Midbrain (tissue), 1 donor: ENCODE measurements at places on chromosomes 11 and 22.
A peak's percentile ranks its signal among the peaks of the same experiment; 100 is the strongest.

- no peak for DNase-seq
Measured at GRCh38 chr11:87394924-87395323, 357.2 kb downstream of the TMEM135 start.

DNA sequence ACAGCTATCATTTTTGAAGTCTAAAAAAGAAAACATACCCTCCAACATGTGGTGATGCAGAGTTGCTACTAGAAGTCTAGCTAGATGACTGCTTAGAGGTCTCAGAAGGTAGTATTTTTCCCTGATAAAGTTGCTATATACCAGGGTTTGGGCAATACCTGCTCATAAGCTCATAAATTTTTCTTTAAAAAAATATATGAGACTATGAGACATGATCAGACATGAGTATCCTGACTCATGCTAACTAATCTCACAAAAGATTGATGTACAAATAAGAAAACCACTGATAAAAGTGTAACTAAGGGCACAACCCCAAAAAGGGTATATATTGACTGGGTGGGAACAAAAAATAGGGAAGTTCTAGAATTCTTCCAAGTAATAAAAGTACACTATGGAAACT, 740.9 kb downstream of the METTL15 start:
- no peak for DNase-seq

GRCh38 chr22:39652990-39653786, 82.6 kb downstream of the CACNA1I start:
- no peak for DNase-seq

GRCh38 chr22:30315962-30316576, 10.7 kb downstream of the TBC1D10A start:
- no peak for DNase-seq

- DNase-seq, result no peak
Measured at GRCh38 chr11:3855808-3856491, 486 bp downstream of the STIM1 start.

GRCh38 chr11:31645747-31646146, 136.2 kb downstream of the ELP4 start:
- no peak for DNase-seq

- DNase-seq, result peak; percentile 37
Measured at GRCh38 chr11:71563406-71563805, 2.0 kb upstream of the KRTAP5-10 start.

GRCh38 chr22:44309137-44309536, 3.6 kb downstream of the SHISAL1 start:
- DNase-seq, result no peak

DNA sequence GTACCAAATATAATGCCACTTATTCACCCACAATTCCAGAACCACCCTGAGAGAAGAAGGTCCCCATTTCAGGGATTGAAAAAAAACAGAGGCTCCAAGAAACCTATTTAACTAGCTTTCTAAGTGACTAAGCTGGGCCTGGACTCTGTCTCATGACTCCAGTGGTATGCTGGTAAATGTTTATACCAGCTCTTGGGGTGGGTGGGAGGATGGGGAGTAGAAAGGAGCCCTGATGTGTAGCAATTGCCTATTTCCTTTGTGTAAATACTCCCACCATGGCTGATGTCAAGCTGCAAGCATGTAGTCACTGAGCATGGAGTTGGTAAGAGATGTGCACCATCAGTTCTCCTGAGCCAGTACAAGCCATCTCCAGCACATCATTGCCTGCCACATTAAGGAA, 2.8 kb downstream of the PRG3 start:
- DNase-seq, result no peak

DNA sequence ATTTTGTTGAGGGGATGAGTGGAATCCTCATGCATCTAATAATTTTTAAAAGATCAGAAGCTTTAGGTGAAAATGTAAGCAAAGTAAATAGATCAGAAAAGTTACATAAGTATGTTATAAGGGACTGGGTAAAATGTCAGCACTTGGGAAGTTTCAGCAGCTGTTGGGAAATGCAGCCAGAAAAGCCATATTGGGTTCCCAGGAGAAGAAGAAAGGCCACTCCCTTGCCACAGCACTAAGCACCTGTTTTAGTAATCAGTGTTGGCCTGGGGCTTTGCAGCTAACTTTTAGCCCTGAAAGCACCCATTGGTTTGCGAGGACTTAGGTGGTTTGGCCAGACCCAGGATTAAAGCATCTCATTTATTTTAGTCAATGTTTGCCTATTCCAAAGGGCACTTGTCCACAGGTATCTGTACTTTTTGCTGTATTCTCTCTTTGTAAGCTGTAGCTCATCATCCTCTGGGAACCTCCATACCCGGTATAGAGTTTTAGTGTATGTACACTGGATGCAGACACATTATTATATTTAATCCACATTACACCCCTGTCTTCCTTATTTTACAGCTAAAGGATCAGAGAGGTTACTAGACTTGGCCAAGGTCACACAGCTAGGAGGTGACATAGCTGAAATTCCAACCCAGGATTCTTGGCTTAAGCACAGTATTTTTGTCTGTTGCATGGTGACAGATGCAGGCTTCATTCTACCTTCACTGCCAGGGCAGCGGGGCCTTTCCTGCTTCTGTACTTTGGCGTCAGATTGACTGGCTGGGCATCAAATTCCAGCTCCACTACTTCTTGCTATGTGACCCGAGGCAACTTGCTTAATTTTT, 127.7 kb upstream of the SESN3 start:
- no peak for DNase-seq

DNA sequence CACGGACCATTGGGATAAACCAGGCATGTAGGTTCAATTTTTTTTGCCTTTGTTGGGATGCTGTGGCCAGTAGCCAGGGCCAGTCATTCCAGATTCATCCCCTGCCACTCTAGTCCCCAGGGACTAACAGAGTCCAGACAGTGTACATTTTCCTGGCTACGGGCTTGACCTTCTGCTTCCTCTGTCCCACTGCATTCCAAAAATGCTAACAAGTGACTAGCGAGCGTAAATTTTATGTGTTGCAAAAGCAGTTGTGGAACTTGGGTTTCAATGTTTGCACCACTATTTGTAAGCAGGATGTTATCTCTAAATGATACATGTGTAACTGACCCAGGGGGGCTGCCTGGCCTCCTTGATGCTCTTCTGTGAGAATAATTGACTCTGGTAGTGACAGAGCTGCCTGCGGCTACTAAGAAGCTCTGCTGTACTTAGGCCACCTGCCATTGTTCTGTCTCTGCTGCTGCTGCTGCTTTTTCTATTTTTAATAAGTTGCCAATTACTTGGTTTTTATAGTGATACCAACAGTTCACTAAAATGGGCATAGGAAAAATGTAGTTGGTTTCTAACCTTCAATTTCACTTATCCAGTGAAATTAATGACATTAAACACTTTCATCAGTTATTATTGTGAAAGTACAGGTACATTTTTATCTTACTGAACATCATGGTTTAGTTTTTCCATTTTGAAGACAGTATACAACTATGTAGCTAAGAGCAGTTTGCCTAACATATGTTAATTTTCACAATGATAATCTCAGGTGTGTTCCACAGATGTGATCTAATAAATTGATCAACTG, 26.8 kb downstream of the TNRC6B start:
- no peak for DNase-seq

GRCh38 chr11:69841859-69842698, 22.9 kb upstream of the FGF3 start:
- DNase-seq, result no peak

GRCh38 chr11:93842461-93842860, 8.0 kb downstream of the VSTM5 start:
- DNase-seq, result no peak

DNA sequence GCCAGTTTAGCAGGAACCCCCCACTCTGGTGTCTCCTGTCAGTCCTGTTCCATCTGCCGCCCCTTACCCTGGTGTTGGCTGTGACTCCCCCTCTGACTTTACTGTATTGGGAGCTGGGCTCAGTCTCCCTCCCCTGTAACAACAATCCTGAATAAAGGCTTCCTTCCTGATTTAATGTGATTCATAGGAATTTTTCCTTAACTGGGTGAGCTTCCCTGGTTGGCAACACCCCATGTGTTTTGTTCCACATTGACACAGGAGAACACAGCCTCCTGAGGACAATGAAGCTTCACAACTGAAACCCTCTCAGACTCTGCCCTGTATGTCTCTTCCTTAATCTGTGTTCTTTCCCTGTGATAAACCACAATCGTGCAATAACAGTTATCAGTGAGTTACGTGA, 8.4 kb downstream of the APOL4 start:
- DNase-seq, result no peak

DNA sequence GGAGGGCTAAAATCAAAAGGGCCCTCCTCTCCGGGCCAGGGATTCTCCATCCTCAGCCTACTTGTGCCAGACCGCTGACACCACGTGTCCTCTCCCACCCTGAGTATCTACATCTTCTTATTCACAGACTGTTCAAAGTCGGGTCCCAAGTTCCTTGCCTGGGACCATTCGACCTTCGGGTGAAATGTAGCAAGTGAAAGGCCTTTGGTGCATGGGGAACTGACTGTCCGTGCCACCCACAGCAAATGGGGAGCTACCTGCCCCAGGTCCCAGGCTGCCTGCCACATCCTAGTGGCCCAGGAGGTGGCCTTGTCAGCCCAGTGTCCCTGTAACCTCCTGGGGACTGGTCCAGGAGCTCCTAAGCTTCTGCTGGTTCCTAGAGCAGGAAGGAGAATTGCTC, 67.3 kb downstream of the RTL6 start:
- DNase-seq, result no peak

DNA sequence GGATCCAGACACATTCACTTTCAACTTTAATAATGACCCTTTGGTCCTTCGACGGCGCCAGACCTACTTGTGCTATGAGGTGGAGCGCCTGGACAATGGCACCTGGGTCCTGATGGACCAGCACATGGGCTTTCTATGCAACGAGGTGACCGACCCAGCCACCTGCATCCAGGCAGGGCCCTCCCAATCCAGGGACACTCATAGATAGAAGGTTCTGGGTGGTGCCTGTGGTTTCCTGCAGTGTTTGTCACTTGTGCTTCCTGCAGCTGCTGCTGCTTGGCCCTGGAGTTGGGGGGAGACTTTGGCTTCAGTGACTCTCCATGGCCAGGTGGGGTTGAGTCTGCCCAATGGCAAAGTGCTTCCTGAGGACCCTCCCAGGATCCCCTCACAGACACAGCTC, 7.3 kb downstream of the APOBEC3B start:
- no peak for DNase-seq

DNA sequence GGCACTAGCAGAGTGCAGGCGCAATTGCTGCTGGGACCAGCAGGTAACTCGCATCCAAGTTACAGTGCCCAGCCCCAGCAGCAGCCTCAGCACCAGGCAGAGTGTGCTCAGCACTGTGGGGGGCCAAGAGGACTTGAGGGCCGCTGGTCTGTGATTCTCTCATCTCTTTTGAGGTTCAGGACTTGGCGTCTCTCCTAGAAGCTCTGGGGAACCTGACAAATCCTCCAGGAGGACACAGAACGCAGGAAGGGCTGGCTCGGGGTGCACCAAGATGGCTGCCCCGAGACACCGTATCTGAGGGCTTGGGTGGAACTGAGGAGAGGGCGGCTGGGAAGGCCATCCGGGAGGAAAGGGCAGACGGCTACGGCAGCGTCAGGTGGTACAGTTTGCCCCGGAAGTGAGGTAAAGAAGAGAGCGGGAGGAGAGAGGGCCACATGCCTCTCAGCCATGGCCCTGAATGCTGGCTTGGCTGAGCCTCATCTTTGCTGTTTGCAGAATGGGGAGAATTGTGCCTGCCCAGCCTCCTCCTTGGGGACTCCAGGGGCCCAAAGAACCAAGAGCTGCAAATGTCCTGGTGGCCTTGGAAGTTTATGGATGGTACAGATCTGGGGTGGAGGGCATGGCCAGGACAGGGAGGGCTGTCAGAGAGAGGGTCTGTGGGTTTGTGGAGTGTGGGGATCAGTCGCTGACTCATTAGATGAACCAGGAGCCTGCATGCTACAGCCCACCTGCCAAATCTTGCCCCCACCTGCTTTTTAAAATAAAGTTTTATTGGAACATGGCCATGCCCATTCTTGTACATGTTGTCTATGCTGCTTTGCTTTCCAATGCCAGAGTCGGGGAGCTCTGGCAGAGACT, 78.0 kb downstream of the MYEOV start:
- DNase-seq, result no peak

- no peak for DNase-seq
Measured at GRCh38 chr11:45333001-45333971, 47.1 kb upstream of the SYT13 start.

- DNase-seq, result no peak
Measured at GRCh38 chr11:111107501-111107900, 138.0 kb upstream of the POU2AF2 start.

DNA sequence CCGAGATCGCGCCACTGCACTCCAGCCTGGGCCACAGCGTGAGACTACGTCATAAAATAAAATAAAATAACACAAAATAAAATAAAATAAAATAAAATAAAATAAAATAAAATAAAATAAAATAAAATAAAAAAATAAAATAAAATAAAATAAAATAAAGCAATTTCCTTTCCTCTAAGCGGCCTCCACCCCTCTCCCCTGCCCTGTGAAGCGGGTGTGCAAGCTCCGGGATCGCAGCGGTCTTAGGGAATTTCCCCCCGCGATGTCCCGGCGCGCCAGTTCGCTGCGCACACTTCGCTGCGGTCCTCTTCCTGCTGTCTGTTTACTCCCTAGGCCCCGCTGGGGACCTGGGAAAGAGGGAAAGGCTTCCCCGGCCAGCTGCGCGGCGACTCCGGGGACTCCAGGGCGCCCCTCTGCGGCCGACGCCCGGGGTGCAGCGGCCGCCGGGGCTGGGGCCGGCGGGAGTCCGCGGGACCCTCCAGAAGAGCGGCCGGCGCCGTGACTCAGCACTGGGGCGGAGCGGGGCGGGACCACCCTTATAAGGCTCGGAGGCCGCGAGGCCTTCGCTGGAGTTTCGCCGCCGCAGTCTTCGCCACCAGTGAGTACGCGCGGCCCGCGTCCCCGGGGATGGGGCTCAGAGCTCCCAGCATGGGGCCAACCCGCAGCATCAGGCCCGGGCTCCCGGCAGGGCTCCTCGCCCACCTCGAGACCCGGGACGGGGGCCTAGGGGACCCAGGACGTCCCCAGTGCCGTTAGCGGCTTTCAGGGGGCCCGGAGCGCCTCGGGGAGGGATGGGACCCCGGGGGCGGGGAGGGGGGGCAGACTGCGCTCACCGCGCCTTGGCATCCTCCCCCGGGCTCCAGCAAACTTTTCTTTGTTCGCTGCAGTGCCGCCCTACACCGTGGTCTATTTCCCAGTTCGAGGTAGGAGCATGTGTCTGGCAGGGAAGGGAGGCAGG, at the start of gene GSTP1:
TSS of gene GSTP1 (plus strand) at position 566 of the 958 bp plus-strand sequence. CDS start at position 598, 32 bp downstream.
- peak; percentile 91 for DNase-seq
